ENCODE measurements at places on chromosomes 1 and 21.

- no peak for DNase-seq
Observed at GRCh38 chr21:31683029-31683428, 23.5 kb downstream of the SOD1 start.

GRCh38 chr1:19525607-19526545 is 40.5 kb upstream of the CAPZB start:
- DNase-seq = no peak

DNA sequence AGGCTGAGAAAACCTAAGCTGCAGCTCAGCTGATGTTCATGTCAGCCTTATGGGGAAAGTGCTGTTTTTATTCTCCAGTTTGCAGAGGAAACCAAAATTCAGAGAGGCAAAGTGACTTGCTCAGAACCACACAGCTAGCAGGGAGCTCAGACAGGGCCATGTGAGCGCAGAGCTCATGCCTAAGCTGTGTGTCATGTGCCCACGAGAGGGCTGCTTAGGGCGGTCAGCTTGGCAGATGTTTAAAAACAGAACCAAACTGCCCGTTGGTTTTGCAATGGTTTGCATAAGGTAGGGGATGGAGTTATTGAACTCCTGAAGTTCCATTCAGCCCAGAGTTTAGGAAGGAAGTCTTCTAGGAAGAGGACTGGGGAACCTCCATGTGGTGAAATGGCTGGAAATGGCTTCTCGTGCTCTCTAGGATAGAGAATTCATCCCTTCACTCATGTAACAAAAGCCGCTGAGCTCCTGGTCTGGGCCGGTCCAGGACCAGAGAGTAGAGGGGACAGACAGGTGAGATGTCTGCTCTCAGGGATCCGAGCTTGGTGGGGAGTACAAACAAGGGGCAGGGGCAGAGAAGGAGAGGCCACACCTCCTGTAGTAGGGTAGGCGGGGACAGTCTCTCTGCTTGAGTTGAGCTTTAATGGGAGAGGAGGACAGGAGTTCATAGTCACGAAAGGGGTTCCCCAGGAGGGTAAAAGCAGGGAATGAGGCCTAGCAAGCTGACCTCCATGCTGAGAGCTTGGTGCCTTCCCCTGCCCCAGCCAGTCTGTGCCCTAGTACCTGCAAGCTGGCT is 46.9 kb downstream of the ARHGEF10L start:
- no peak for DNase-seq

GRCh38 chr1:54404263-54404662 is 1.9 kb downstream of the SSBP3 start:
- no peak for DNase-seq

DNA sequence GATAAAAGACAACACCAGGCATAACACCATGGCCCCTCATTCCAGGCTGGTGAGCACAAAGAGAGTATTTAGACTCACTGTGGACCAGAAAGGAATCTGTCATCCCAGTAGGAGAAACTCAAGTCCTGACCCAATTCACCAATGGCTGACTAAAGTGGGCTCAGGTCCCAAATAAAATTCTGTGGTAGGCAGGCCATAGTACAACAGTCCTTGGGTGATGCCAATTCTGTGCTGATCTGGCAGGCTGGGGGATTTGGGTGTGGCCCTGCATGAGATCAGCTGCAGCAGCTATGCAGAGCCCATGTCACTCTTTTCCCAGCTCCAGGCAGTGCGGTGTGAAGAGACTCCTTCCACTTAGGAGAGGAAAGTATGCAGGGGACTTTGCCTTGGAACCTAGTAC is 245.1 kb downstream of the LBR start:
- no peak for DNase-seq

- no peak for DNase-seq
Observed at GRCh38 chr1:186768906-186769305, 59.8 kb upstream of the PLA2G4A start.

GRCh38 chr1:115308969-115309368 is 29.1 kb downstream of the NGF start:
- no peak for DNase-seq

DNA sequence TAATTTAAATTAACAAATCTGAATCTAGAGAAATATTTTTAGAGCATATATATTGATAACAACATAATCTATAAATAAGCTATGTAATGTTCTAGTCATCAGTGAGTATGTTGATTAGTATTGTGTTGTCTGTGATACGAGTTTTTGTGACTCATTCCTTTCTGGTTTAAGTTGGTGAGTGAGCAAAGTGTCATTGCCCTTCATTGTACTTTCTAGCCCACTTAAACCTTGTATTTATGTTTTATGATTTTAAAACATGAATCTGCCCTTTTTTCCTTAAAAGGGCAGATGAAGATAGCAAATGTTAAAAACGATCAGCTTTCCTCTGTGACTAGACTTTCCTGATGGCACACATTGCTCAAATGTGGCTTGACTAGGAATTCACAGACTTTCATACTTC is 38.5 kb downstream of the MACO1 start:
- DNase-seq = no peak

DNA sequence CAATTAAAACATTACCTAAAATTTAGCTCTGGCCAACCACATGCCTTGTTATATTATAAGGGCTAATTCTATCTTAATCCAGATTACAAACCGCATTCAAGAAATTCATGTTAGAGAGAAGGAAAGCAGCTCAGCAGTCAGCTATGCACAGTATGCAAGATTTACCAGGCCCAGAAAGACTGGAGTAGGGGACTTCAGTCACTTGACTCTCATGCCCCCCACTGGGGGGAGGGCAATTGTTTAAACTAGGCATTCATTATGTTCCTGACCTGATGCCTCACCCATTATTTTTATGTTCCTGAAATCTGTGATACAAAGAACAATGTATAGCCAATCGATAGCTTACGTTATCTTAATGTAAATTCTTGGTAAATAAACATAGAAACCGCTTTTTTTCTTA is 96.9 kb downstream of the ZNF644 start:
- no peak for DNase-seq

- DNase-seq = no peak
Observed at GRCh38 chr1:9402717-9403225, 110.1 kb downstream of the SPSB1 start.

DNA sequence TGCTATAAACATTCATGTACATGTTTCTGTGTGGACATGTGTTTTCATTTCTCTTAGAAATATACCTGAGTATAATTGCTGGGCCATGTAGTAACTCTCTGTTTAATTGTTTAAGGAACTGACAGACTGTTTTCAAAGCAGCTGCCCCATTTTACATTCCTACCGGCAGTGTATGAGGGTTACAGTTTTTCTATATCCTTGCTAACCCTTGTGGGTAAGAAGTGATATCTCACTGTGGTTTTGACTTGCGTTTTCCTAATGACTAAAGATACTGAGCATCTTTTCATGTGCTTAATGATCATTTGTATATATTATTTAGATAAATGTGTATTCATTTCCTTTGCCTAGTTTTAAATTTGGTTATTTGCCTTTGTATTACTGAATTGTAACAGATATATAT is 81.7 kb downstream of the DNM3 start:
- no peak for DNase-seq

DNA sequence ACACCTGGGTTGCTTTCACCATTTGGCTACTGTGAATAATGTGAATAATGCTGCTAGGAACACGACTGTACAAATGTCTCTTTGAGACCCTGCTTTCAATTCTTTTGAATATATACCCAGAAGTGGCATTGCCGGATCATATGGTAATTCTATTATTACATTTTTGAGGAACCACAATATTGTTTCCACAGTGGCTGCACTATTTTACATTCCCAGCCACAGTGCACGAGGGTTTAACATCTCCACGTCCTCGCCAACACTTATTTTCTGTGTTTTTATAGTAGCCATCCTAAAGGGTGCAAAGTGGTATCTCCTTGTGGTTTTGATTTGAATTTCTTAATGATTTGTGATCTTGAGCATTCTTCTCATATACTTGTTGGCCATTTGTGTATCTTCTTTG is 15.7 kb downstream of the FHAD1 start:
- DNase-seq = no peak

- no peak for DNase-seq
Observed at GRCh38 chr1:209618756-209619420, 33.3 kb downstream of the LAMB3 start.

- DNase-seq = no peak
Observed at GRCh38 chr1:87950369-87950768, 621.7 kb downstream of the LMO4 start.

GRCh38 chr1:245260110-245260882 is 105.5 kb downstream of the KIF26B start:
- no peak for DNase-seq

GRCh38 chr1:82279241-82279640 is 478.5 kb downstream of the ADGRL2 start:
- DNase-seq = no peak

DNA sequence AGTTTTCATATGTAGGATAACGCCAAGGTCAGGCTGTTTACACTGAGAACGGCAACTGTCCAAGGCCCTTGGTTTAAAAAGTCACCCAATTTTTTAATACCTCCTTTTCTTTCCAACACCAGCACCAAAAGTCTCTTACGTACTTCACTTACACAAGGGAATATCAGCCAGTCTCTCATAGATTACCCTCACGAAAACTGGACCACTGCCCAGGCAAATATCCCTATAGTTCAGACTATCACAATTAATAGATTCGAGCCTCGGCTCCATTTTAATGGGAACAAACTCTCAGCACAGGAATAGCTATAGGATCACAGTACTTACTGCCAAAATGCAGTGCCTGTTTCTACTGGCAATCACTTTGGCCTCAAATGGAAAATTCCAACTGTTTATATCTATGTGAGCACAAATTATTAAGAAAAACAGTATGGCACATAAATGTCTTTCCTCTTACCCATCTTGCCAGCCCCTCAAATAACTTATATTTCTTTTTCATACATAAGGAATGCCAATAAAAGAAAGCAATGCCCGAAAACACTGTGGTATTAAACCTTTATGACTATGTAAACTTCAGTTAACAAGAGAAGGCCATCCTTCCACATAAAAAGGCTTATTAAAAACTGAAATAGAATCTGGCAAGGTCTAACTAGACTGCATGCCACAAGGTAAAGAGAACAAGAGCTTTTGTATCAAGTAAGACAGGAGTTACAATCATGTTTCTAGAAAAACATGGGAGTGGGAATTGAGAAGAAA is 97.8 kb downstream of the SLC45A1 start:
- DNase-seq = no peak

DNA sequence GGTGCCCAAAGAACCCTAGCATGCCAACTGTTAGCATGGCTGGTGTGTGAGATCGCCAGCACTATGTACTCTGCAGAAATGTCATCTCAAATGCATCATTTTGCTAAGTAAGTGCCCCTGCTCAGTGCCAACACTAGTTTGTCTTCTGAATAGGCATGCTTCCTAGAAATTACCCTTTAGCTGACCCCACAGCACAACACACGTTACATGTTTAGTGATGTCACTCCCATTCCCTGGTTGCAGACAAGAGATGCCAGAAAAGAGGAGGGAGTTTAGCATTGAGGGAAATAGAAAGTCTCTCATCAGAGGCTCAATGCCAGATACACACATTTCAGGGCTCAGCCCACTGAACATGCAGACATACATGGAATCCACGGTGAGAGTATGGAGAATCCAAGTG is 9.3 kb upstream of the ST6GALNAC3 start:
- DNase-seq = no peak

DNA sequence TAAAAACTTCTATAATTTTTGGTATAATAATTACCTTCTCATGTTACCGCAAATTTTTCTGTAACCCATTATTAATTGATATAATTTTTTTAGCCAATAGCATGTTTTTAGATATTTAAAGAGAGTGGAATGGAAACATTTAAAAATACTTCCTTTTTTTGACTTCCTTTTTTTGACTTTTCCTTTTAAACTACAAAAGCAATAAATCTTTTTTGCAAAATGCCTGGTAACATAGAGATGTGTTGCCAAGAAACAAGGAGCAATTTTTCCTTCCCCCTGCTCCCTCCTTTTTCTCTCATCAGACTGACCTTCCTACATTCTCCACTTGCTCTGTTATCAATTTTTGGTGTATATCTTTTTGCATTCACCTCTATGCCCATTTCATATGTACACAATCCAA is 666.2 kb downstream of the ADGRL2 start:
- DNase-seq = no peak

DNA sequence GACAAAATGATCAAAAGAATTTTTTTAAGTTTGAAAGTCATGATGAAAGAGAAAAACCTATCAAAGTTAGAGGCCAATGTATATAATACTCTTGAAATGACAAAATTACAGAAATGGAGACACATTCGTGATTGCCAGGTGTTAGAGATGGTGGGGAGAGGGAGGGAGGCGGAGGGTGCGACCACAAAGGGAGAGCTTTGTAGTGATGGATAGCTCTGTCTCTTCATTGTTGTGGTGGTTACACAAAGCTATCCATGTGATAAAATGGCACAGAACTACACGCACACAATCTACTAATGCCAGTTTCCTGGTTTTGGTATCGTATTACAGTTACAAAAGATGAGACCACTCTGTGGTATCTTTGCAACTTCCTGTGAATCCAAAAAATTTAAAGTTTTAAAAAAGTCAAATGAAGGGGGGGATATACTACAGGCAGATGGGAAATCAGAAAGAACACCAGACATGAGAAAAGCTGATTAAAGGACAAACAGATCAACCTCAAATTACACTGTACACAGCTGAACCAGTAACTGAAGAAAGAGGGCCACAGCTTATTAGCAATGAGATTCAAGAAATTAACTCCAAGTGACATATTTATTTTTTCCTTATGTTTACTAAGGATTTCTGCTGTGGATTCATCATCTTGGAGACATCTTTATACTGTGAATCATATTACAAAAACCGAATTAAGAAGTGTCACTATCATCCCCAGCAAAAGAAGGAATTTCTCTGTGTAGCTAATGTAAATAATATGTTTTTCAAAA is 199.1 kb downstream of the SLC45A1 start:
- DNase-seq = no peak

- no peak for DNase-seq
Observed at GRCh38 chr1:22500471-22500870, 48.8 kb downstream of the ZBTB40 start.

DNA sequence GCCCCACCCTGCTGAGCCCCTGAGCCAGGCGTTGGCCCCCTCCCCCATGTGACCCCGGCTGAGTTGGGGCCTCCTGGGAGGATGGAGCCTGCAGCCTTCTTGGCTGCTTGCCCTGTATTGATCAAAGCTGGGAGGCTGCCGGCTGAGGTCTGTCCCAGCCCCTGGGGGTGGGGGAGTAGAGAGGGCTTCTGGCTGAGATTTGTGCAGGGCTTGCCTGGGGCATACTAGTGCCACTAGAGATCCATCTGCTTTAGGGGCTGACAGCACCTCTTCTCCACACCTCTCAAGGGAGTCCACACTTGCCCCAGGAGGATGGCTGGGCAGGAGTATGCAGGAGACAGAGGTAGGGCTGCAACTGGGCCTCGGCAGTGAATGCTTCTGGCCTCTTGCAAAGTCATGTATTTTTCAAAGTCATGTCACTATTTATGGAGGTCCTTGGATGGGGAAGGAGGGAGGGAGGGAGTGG is 53.6 kb upstream of the SSBP3 start:
- no peak for DNase-seq

All from activated T-cell treated with anti-CD3 and anti-CD28 coated beads for 24 hours (primary cell).